ENCODE measurements at places on chromosomes 1 and 21.

DNA sequence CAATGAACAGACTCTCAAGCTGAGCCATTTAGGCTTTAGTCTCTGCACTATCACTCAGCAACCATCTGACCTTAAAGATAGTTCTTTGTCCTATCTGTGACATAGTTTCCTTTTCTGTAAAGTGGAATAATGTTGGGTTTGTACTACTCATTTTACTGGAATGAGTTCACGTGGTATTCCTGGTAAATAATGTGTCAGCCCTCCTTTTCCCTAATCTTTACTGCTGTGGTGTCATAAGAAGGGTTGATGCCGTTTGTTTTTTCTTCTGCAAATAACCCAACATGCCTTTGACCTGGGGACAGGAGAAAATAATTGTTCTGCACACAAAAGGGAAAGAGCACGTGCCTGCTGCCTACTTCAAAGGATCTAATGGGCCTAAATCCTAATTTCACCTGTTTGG lies 297.8 kb downstream of the BRINP3 start:
- peak; percentile 57 for DNase-seq

DNA sequence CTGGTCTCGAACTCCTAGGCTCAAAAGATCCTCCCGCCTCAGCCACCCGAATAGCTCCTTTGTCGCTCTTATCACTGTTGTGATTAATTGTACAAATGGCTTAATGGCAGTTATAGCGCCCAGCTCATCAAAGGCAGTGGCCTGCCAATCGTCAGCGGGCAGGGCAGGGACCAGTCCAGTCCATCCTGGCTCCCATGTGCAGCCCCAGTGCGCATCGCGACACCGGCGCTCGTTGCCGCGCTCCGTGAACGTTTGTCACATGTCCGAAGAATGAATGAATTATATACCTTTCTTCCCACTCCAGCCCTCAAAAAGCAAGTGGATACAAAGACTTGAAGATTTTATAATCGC lies 18.4 kb downstream of the MTX1 start:
- DNase-seq: peak; percentile 45

DNA sequence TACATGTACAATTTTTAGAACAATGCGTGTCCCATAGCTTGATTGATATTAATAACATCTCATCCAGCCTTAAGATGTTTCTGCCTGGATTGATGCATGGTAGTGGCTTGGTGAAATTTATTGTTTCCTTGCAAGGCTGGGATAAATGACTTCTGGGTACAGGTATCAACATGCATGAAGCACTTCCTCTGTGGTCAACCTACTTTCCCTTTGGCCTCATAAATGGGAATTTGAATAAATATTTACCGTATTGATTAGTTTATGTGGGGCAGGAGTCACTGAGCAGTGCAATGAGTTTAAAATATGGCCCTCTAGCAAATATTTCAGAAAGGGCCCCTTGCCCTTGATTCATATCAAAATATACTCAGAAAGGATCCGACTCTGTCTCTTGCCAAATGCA lies 83.9 kb upstream of the KCNE2 start:
- no peak for DNase-seq

DNA sequence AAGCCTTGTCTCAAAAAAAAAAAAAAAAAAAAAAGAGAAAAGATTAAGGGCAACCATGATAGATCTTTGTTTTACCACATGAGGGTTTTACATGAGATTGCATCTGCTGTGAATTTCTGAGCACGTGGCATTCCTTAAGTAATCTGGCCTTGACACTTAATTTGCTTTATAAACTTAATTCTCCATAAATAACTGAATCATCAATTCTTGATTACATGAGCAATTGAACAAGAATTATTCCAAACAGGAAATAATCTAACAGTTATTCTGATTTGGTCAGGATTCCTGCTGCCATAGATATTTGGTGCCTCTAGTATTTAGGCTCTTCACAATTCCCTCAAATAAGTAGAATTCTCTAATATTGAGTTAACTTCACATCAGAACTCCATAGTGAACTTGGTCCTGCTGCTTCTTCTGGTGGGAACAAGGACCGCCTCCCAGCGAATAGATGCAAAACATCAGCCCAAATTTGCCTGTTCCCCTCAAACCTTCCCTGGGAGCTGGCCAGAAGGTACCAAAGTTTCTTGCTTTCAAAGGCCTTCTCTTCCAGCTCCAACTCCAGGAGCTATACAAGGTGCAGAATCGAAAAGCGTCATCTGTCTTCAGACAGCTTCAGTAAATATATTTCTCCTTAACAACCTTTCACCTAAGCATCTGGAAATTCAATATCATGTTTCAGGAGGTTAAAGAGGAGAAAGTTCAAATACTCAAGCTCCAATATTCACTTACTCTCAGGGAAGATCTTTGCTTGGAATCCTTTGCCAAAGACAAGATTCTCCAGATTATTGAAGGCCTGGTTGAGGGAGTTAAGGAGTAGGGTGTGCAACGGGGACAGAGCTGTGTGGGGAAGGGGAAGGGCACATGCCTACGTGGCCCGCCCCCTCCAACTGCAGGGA lies 1.0 kb downstream of the KRTCAP2 start:
- no peak for DNase-seq

DNA sequence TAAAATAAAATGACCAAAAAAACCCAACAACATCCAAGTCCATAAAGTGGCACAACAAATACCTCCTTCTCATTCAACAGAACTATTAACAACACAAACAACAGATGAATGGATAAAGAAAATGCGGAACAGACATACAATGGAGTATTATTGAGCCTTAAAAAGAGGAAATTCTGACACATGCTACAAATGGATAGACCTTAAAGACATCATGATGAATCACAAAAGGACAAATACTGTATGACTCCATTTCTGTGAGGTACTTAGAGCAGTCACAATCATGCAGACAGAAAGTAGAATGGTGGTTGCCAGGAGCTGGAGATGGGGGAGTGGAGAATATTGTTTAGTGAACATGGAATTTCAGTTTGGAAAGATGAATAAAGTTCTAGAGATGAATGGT lies 42.6 kb downstream of the EYA3 start:
- DNase-seq: peak; percentile 71

GRCh38 chr1:30902593-30903290 lies 5.8 kb downstream of the SDC3 start:
- DNase-seq: no peak

- DNase-seq: no peak
These were observed 180.4 kb upstream of the GALNT2 start for GRCh38 chr1:229886636-229887035.

- peak; percentile 35 for DNase-seq
These were observed 92.9 kb upstream of the TTC39A start for GRCh38 chr1:51423073-51423821.

DNA sequence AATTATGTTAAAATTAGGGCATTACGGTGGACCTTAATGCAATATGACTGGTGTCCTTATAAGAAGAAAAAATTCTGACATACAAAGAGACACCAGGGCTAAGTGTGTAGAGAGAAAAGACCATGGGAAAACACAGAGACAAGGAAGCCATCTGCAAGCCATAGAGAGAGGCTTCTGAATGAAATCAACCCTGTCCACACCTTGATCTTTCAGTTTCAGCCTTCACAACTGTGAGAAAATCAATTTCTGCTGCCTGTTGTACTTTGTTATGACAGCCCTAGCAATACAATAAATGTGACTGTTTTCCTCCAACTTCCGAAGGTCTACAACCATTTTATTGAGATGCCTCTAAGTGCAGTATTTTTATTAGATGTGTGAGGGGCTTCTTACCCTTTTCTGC lies 1407.2 kb downstream of the MRPL39 start:
- no peak for DNase-seq
